ENCODE measurements at places on chromosomes 5 and 9.

GRCh38 chr9:122097679-122098315 is 4.7 kb upstream of the TTLL11 start:
- DNase-seq = no peak

DNA sequence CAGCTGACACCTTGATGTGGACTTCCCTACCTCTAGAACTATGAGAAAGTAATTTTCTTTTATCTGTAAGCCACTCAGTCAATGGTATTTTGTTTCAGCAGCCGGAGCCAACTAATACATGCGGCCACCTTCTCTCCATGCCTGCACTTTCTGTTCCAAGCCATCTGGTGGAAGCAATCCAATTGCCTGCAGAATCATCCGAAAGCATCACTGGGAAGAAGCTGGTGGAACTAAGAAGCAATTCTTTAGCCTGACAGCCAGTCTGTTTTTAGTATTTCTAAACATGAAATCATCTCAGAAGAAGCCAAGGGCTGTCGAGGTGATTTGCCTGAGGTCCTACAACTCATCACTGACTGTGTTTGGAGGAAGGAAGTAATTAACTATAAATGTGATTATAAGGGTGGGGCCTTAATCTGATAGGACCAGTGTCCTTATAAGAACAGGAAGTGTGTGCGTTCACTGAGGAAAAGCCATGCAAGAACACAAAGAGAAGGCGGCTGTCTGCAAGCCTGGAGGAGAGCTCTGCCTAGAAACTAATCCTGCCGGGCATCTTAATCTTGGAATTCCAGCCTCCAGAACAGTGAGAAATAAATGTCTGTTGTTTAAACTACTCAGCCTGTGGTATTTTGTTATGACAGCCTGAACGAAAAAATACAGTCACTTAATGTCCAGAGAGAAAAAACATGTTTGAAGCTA is 49.1 kb downstream of the NXNL2 start:
- no peak for DNase-seq

- DNase-seq = no peak
Measured at GRCh38 chr9:21174671-21175070, 8.2 kb upstream of the IFNA21 start.

DNA sequence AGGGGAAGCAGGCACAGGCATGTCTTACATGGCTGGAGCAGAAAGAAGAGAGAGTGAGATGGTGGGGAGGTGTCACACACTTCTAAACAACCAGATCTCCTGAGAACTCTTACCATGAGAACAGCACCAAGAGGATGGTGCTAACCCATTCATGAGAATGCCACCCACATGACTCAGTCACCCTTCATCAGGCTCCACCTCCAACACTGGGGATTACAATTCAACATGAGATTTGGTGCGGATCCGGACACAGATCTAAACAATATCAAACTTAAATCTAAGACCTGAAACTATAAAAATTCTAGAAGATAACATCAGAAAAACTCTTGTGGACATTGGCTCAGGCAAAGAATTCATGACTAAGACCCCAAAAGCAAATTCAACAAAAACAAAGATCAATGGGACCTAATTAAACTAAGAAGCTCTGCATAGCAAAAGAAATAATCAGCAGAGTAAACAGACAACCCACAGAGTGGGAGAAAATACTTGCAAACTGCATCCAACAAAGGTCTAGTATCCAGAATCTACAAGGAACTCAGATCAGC is 65.4 kb downstream of the SPATA31C2 start:
- DNase-seq = no peak

GRCh38 chr5:28766565-28767158 is 1728.3 kb upstream of the CDH9 start:
- no peak for DNase-seq

GRCh38 chr9:122614362-122614761 is at the start of gene OR1Q1:
Gene OR1Q1, plus strand, starts transcription at chr9:122614738. Its CDS starts 0 bp downstream, at chr9:122614738.
- DNase-seq = no peak

Data from stimulated activated naive CD4-positive, alpha-beta T cell (primary cell).